ENCODE measurements at places on chromosomes 1 and 21. TPM values are rescaled to one million over a fixed set of nuclear protein-coding genes. Genes with fewer than 3 reads are reported as not detected.

Gene MAP1LC3C
- total RNA-seq, result not detected

- H3K36me3 ChIP-seq, result peaks cover 32% of the 10 kb centered on the region
- no peak overlapping the region for H3K4me3 ChIP-seq
- H3K27ac ChIP-seq, result peak overlapping the region; percentile 35
- no peaks in the 10 kb centered on the region for H3K27me3 ChIP-seq
Observed at GRCh38 chr1:181040284-181040865, 6.6 kb downstream of the MR1 start.

Gene NPPB
- not detected for total RNA-seq

GRCh38 chr1:94986783-94987182 lies 59.9 kb upstream of the CNN3 start:
- no peaks in the 10 kb centered on the region for H3K4me1 ChIP-seq
- H3K27ac ChIP-seq, result no peak overlapping the region
- H3K27me3 ChIP-seq, result no peaks in the 10 kb centered on the region
- H3K36me3 ChIP-seq, result no peaks in the 10 kb centered on the region
- H3K4me3 ChIP-seq, result no peak overlapping the region
- no peak for DNase-seq
